Stimulated activated CD8-positive, alpha-beta memory T cell treated with anti-CD3 and anti-CD28 coated beads, Interleukin-4, amount 100 ng/mL, for 4 hours (primary cell): ENCODE measurements at places on chromosomes 3 and 15.

DNA sequence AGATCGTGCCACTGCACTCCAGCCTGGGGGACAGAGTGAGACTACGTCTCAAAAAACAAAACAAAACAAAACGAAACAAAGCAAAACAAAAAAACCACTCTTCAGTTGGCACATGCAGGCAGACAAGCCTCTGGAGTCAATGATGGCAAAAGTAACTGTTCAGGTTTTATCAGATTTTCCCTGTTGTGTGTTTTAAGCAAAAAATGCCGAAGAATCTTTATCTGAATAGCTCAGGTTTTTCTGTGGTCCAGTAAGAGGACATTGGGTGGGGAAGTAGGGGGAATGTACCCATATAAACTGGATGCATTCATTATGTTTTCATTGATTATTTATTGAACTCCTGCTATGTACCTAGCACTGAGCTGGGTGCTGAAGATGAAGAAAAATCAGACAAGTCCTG is 20.8 kb upstream of the BCL2A1 start:
- no peak for DNase-seq

DNA sequence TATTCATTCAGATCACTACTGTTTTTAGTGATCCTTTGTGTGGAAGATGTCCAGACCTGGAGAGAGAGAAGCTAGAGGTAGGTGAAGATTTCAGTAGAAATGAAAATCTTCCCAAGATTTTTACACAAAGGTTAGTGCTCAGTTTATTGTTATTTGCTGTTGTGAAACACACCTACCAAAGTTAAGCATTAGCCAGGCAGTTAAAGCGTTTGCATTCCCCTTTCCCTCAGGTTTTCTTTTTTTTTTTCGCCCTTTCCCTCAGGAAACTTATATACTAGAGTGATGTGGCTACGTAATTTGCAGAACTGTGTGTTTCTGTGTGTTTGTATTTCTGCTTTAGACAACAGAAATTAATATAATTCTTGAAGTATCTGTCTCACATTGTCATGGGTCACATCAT is 34.5 kb downstream of the USP3 start:
- no peak for DNase-seq

- no peak for DNase-seq
These were observed 352.5 kb upstream of the DCBLD2 start for GRCh38 chr3:99253963-99254355.

GRCh38 chr3:190224863-190225692 is 97.2 kb downstream of the CLDN1 start:
- DNase-seq = no peak

- no peak for DNase-seq
These were observed 38.8 kb downstream of the TM2D3 start for GRCh38 chr15:101613130-101614000.

DNA sequence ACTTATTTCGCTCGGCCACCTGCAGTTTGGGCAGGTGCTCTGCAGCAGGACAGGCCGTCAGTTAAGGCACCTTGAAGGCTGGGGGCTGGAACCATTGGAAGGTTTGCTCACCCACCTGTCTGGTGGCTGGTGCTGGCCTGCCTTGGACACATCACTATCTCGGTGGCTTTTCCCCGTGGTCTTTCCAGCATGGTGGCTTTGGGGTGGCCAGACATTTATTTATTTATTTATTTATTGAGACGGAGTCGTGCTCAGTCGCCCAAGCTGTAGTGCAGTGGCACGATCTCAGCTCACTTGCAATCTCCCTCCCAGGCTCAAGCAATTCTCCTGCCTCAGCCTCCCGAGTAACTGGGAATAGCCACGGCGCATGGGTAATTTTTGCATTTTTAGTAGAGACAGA is 11.7 kb downstream of the ISG20 start:
- no peak for DNase-seq

- no peak for DNase-seq
These were observed 25.9 kb upstream of the ZBTB38 start for GRCh38 chr3:141342386-141342785.

GRCh38 chr15:75107908-75108838 is 84.8 kb downstream of the PPCDC start:
- DNase-seq = peak; percentile 57

DNA sequence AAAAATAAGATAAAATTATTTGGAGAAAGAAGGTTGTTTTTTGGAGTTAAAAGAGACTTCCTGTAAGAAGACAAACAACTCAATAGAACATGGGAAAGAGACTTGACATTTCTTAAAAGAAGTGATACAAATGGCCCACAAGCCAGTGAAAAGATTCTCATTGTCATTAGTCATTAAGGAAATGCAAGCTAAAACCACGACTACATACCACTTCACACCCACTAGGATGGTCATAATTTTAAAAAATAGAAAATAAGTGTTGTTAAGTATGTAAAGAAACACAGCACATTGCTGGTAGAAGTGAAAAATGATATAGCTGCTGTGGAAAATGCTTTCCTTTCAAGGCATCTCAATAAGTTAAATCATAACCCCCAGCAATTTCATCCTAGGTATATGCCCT is 44.4 kb upstream of the GK5 start:
- no peak for DNase-seq

GRCh38 chr3:39907981-39908380 is 98.6 kb downstream of the MYRIP start:
- no peak for DNase-seq

- DNase-seq = no peak
These were observed 57.9 kb downstream of the ARNT2 start for GRCh38 chr15:80462111-80462510.

- no peak for DNase-seq
These were observed 936.1 kb downstream of the TUSC7 start for GRCh38 chr3:117645561-117646242.

- no peak for DNase-seq
These were observed 13.6 kb downstream of the NISCH start for GRCh38 chr3:52469001-52469400.

DNA sequence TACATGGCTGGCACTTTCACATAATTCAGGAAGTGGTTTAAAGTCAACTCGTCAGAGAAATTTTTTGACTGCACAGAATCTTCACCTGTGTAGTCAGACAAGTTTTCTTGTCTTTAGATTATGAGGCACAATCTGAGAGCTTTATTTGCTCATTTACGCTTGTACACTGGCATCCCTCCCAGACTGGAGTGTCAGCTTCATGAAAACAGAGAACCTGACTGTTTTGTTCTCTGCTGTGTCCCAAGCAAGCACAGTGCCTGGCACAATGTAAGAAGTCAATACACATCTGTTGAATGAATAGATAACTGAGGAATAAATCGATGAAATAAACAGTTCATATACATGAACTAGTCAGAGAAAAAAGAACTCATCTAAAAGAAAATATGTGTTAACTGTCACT is 846.1 kb upstream of the CFAP20DC start:
- DNase-seq = no peak

DNA sequence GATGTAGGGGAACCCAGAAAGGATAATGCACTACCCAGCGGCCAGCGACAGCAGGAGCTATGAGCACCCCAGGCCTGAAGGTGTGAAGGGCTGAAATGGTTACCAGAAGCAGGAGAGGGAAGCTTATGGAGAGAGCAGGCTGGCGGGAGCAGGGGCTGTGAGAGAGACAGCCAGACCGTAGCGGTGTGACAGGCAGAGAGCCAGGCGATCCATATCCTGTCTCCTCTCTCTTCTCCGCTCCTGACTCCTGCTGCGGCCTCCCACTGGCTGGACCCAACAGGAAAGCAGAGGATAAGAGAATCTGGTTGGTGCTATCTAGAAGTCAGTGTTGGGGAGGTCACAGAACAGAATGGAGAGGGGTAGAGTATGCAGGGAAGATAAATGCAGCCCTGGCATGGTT is 49.9 kb downstream of the BTD start:
- no peak for DNase-seq

DNA sequence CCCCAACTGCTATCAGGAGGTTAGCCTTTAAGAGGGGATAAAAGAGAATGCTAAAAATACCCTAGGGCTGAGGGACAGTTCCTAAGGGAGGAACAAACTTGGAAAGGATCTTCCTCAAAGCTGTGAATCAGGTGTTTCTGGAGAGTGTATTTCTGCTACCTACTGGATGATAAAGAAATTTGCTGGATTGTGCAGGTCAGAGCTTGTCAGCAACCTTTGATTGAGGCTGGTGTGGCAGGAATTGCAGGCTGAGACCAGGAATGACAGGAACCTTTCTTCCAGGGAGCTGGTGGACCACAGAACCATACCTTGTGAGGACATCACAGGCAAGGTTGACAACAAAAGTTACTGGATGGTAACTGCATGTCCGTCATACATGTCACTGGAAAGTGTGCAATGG is 14.6 kb upstream of the OR5K4 start:
- no peak for DNase-seq

GRCh38 chr3:45462522-45463265 is 74.3 kb downstream of the LARS2 start:
- DNase-seq = no peak

DNA sequence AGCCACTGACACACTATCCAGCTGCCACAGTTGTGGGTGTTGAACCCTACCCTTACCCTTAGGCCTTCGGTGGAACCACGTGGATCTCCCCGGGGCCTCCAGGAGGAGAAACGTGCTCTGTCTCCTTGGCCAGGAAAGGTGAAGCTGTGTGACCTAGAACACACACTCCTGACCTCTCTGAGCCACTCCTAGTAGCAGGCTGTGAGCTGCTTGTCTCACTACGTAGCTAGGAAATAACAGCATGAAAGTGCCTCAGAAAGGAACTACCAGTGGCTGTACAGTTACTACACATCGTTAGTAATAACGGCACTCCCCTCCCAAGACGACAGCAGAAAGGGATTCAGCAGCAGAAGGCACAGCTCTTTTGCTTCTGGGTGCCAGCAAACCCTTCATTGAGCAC is 36.2 kb upstream of the SLC6A6 start:
- DNase-seq = no peak
